ENCODE measurements at places on chromosomes 1 and 21.

- no peak for DNase-seq
These were observed 3.1 kb downstream of the IBA57 start for GRCh38 chr1:228168563-228169270.

- DNase-seq = no peak
These were observed 772 bp downstream of the ADAM15 start for GRCh38 chr1:155051777-155052398.

DNA sequence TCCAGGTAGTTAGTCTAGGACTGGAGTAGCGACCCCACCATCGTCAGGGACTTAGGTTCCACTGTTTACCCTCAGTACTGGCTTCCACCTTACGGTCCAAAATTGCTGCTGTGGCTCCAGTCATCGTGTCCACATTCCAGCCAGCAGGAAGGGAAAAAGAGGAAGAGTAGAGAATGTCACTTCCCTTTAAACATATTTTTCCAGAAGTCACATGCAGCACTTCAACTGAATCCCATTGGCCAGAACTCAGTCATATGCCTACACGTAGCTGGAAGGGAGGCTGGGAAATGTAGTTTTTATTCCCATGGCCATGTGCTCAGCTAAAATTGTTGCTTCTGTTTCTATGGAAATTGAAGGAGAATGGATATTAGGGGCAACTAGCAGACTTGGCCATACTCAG is 84.1 kb upstream of the SELENON start:
- no peak for DNase-seq

- no peak for DNase-seq
These were observed 77.5 kb downstream of the PUM1 start for GRCh38 chr1:30988045-30988444.

- no peak for DNase-seq
These were observed 10.4 kb downstream of the MRTO4 start for GRCh38 chr1:19262047-19262446.

GRCh38 chr1:154418923-154419619 is 13.9 kb downstream of the IL6R start:
- no peak for DNase-seq

All from hypothalamus (tissue), 51 donors.